Large intestine (tissue), 12 donors: ENCODE measurements at places on chromosomes 7 and 10.
A peak's percentile ranks its signal among the peaks of the same experiment; 100 is the strongest.

- DNase-seq: no peak
Observed at GRCh38 chr7:139603282-139603681, 79.8 kb downstream of the CLEC2L start.

DNA sequence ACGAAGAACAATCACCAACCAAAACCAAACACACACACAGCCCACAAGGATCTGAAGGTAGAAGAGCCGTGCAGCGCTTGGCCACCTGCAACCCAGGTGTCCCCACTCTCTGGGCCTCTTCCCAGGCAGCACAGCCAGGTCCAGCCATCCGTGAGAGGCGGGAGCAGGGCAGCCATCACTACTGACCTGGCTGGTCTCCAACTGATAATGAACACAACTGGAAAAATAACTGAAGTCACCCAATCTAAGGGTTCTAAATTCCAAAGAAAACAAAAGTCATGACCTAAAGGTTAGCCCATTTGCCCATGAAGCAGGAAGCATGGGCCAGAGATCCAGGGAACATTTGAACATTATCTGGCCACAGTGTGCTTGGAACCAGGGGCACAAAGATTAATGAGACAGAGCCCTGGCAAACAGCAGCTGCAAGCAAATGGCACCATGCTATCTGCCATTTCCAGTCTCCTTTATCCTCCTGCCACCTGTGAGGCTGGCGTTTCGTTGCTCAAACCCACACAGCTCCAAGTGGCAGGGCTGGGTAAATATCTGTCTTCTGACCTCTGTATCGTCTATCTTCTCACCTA lies 207.9 kb downstream of the TNS3 start:
- no peak for DNase-seq

- no peak for DNase-seq
Observed at GRCh38 chr10:44703241-44704155, 207.6 kb upstream of the TMEM72 start.

- no peak for DNase-seq
Observed at GRCh38 chr7:132203021-132203420, 373.2 kb downstream of the PLXNA4 start.

DNA sequence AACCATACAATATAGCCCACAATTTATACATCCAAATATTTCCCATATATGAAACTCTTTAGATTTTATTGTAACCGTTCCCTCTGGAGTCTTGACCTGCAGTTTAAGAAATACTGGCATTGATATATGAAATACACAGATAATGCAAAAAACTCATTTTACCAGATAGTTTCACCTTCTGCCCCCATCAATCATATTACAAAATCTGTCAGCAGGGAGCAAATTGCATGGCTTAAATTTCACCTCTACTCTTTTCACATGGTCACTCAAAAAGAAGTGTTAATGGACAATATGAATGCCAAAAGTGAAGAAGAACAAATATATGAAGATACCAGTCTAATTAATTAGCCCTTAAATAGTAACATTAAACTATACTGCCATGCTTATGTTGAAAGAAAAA lies 57.0 kb upstream of the TMEM106B start:
- DNase-seq: no peak

DNA sequence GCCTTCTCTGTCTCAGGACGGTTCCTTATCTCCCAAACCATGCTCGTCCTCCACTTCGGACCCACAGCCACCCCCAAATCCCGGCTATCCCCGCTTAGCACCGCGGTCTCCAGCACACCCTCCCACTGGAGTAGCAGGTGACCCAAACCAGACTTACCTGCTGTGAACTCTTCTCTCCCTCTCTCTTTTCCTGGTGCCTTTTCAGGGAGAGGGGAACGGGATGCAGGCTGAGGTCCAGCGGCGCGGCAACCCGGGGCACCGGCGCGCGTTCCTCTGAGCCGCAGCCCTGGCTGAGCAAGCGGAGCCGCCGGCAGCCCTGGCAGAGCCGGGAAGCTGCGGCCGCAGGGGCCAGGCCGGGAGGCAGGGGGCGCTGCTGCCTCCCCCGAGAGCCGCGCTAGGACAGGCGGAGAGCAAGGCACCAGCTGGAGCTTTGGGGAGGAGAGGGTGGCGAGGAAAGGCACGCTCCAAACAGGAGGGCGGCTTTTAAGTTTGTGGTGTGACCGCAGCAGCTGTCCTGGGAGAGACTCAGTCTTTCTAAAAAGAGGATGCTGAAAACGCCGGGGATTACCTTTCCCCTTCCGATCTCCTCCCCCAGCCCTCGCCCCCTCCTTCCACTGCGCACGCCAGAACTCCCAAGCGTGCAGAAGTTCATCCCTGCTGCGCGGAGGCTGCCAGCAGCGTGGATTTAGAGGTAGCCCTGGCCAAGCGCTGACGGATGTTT lies at the start of gene SEMA3D:
TSS of gene SEMA3D (minus strand) at position 536 of the 721 bp plus-strand sequence. CDS start 65,165 bp downstream, outside the sequence.
- DNase-seq: peak; percentile 83

- DNase-seq: peak; percentile 64
Observed at GRCh38 chr7:100208911-100209408, 10.8 kb upstream of the PVRIG start.

GRCh38 chr10:33661580-33662336 lies 327.3 kb upstream of the NRP1 start:
- peak; percentile 19 for DNase-seq

DNA sequence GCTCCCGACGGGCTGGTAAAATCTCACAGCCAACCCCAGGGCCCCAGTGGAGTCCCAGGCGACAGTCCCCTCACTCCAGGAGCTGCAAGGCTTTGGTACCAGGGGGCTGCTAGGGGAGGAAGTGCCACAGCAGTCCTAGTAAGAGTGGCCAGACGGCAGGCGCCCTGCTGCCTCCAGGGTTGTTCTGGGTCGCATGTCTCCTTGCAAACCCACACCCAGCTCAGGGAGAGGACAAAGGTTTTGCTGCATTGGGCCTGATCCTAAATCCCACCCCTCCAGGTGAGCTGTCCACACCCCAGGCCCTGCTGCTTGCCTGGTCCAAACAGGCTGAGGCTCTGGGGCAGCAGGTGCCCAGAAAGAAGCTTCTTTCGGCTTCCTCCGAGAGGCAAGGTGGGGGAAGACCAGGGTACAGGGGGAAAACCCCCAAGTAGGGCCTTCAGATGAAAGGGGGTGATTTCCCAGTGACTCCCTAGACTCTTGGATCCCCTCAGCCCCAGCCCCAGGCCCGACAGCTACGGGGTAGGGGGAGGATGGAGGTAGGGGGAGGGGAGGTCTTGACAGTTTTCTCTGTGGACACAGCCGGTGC lies 4.2 kb upstream of the KCP start:
- DNase-seq: no peak

DNA sequence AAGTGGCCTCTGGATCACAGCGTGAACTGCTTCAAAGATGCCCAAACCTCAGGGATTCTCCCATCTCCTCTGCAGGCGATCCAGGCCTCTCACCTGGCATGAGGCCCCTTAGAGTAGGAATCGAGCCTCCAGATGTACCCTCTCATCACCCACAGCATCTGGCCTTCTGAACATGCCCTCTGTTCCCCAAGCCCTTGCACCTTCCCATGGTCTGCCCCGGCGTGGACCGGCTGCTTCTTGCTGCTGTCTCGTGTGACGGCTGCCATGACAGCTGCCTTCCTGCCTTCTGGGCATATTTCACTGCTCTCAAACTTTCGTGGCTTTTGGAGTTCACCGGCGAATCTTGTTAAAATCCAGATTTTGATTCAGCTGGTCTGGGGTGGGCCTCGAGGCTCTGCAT lies 157.2 kb upstream of the NPS start:
- DNase-seq: no peak

GRCh38 chr7:47693216-47693615 lies 111.3 kb upstream of the TNS3 start:
- DNase-seq: no peak

- no peak for DNase-seq
Observed at GRCh38 chr7:37007268-37007667, 283.0 kb upstream of the AOAH start.

GRCh38 chr10:124124123-124124768 lies 30.8 kb upstream of the CHST15 start:
- no peak for DNase-seq

DNA sequence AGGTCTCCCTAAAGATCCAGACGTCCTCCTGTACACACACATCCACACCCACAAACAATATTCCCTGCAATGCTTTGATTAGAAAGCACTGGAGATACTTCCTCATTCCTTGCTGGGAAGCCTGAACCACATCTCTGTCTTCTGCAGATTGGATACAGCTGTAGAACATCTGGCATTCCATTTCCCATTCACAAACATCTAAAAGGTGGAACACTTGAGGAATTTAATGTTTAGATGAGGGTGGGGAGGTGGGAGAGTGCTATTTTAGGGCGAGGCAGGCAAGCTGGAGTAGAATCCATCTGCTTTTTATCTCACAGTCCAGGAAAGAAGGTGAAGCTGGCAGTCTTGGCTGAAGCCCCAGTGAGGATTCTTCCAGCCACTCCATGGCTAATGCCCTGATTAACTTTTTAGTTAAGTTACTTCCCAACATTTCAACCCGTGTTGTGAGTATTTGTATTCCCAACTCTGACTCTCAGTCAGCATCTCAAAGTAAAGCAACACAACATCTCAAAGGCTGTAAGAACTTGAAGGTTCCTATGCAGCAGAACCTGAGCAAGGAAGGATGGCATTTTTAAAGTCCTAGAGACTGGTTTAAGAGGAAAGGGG lies 46.1 kb downstream of the CYTH3 start:
- peak; percentile 43 for DNase-seq

- DNase-seq: no peak
Observed at GRCh38 chr7:106562711-106563366, 98.1 kb downstream of the CCDC71L start.
